ENCODE measurements at places on chromosomes 5 and 9. TPM values are rescaled to one million over a fixed set of nuclear protein-coding genes. Genes with fewer than 3 reads are reported as not detected.

DNA sequence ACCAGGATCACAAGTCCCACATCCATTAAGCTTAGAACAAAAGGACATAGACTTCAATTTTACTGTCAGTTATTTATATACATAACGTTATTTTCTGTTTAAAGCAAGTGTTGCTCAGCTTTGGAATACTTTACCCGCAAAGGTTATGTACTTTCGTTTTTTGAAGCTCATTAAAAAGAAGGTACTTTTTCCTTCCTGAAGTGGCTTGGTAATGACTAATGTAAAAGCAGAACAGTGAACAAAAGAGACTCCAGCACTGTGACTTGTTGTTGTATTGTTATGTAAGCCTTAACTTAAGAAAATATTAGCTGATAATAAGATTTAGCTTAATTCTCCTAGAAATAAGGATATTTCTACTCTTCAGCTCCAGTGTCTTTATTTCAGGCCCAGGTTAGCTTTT, 97.3 kb upstream of the SLCO6A1 start:
- no peak for DNase-seq

GRCh38 chr9:89383030-89383720, 64.9 kb downstream of the SECISBP2 start:
- no peak for DNase-seq

DNA sequence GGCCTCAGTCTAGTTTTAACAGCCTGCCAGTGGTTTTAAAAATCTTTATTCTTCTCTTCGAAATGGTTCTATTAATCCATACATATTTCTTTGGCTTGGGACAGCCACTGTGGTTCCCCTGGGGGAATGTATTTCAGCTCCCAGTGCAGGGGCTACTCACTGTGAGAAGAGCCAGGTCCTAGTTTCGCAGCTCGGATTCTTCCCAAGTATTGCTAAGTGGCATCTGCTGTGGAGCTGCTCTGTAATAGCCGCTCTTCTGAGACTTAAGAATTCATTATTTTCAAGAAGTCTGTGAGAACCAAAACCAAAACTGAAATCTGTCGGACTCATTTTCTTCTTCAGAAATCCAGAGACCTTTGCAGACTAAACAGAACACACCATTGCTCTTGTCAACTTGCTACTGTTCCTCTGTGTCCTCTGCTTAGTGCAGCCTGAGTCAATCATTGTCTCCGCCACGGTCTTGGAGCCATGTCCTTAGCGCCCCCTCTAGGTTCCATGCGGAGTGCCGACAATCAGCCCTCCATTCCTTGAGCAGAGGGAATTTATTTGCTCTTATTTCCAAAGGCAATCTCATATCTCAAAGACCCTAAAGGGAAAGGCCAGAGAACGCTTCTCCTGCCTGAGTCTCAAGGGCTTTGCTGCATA, 478.2 kb downstream of the SPATA31D1 start:
- no peak for DNase-seq

DNA sequence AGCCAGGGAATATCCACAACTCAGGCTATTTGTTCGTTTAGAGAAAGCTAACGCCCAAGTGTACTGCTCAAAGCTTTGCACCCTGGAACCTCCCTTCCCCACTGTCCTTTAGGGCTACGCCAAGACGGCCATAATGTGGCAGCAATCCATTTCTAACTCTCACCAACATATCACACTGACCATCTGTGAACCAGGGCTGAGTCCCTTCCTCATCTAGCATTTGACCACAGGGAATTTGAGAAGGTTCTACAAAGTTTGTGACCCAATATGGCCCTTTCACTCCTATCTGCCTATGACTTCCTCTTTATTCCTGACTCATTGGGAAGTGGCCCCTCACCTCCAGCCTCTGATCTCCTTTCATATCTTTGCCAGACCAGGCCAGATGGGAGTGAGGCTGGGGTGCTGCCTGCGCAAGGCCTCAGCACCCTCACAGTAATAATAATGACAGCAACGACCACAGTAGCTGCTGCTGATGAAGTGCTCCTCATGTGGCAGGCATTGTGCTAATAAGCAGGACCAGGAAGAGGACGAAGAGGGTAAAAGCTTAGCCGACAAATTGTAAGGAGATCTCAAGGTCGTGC, 9.3 kb upstream of the ARAP3 start:
- DNase-seq: no peak

DNA sequence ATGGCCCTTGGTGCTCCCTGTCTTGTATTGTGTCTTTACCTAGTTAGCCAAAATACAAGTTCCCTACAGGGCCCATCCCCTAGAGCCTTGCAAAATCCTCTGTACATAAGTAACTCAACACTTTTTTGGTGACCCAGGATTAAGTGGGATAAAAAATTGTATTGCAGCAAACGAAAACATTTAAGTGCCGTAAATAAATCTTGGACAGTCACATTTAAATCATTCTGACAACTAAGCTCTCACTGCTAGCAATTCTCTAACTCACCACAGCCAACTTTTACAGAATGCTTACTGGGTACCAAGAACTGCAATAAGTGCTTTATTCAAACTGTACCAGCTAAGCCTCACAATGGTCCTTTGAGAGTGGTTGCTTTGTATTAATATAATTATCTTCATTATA, 56.6 kb downstream of the GNAQ start:
- DNase-seq: no peak

- no peak for DNase-seq
Measured at GRCh38 chr5:39447059-39447458, 22.3 kb upstream of the DAB2 start.

DNA sequence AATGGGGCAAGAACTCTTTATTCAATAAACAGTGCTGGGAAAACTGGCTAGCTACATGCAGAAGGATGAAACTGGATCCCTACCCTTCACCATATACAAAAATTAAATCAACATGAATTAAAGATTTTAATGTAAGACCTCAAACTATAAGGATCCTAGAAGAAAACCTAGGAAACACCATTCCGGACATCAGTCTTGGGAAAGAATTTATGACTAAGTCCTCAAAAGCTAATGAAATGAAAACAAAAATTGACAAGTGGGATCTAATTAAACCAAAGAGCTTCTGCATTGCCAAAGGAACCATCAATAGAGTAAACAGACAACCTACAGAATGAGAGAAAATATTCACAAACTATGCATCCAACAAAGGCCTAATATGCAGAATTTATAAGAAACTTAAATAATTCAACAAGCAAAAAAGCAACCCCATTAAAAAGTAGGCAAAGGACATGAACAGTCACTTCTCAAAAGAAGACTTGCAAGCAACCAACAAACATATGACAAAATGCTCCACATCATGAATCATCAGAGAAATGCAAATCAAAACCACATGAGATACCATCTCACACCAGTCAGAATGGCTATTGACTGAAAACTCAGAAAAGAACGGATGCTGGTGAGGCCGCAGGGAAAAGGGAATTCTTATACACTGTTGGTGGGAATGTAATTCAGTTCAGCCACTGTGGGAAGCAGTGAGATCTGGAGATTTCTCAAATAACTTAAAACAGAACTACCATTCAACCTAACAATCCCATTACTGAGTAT, 104.3 kb upstream of the MAP3K1 start:
- no peak for DNase-seq

DNA sequence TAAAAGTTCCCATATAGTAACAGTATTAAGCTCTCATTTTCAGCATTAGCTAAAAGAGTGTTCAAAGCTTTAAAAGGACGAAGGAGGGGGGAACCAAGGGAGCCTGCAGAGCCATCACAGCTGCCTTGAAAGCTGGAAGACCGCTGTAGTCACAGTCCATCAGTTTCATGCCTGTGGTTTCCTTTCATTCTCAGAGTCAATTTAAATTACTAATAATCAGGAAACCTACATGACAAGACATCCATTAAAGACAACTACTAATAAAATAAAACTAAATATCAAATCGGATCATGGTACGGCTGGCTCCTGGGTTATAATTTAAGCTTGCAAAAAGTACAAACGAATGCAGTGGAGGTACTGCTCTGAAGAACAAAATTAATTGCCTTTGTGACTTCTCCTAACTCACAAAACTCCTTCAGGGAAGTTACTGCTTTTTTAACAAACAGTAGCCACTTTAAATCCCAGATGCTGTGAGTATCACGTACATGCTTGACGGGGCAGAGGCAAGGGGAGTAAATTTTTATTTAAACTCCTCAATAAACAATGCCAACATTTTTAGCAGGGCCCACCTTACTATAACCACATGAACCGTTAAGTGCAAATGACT, 213.5 kb downstream of the DENND1A start:
- no peak for DNase-seq

DNA sequence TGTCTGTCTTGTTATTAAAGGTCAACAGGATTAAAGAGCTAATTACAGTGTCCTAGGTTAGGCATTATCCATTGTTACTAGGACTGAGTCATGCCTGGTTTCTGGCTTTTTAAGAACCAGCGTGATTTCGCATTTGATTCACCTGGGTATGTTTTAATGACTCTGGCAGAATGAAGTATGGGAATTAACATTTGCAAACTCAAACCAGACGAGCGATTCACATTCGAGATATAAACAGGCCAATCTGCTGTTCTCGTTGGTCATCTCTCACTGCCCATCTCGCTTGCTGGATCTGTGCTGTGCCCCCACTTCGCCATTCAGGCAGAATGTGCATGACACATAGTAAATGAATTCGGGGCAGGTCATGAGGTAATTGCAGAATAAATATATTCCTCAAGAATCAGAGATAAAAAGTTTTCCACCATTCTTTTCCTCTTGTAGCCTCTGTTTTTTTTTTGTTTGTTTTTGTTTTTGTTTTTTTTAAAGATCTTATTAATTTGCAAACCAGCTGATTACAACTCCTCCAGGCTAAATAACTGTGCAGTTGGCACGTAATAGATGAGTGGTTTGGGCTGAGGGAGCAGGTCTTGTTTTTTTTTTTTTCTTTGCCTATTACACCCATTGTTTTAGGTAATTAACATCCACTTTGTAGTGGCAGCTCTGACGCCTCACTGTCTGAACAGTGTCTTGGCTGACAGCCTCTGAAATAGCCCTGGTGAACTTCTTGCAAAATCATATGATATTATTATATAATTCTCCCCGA, 313.5 kb upstream of the MSX2 start:
- no peak for DNase-seq

DNA sequence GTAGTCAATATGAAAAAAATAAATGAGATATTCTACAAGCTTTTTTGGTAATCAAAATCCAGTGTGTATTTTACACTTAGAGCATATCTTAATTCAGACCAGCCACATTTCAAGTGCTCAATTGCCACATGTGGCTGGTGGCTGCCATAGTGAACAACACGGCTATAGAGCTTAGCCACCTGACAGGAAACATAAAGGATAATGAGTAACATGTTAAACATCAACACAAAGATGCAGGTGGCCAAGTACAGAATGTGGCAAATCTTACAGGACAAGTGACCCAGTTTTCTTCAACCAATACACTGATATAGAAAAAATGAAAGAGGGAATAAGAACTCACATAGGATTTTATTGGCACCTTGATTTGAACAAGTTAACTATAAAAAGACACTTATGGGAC, 61.4 kb downstream of the KIF24 start:
- DNase-seq: no peak

GRCh38 chr5:168712280-168712924, 133.2 kb upstream of the PANK3 start:
- DNase-seq: no peak

- peak; percentile 67 for DNase-seq
Measured at GRCh38 chr9:122444041-122444733, 33.5 kb downstream of the OR1J1 start.

- no peak for DNase-seq
Measured at GRCh38 chr9:79220251-79220650, 351.5 kb upstream of the TLE4 start.

- DNase-seq: no peak
Measured at GRCh38 chr9:120592210-120592609, 12.2 kb upstream of the CDK5RAP2 start.

DNA sequence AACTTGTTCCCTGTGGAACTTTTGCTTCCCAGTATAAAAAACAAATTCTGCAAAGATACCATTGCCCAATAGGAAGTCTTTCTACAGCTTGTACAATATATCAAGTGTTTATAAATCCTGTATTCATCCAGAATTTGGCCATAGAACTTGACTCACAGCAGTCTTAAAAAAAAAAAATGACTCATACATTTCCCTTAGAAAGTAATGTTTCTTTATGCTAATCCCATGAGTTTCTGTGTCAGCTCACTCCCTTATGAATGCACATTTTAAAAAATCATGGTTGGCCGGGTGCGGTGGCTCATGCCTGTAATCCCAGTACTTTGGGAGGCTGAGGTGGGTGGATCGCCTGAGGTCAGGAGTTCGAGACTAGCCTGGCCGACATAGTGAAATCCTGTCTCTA, 89.3 kb upstream of the DMRT1 start:
- no peak for DNase-seq

DNA sequence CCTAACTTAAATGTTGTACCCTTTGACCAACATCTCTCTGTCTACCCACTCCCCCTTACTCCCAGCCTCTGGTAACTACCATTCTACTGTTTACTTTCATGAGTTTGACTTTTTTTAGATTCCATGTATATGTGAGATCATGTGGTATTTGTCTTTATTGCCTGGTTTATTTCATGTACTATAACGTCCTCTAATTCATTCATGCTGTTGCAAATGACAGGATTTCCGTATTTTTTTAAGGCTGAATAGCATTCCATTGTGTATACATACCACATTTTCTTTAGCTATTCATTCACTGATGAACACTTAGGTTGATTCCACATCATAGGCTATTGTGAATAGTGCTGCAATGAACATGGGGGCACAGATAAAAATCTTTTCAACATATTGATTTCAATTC, 11.8 kb upstream of the NDUFB6 start:
- no peak for DNase-seq

DNA sequence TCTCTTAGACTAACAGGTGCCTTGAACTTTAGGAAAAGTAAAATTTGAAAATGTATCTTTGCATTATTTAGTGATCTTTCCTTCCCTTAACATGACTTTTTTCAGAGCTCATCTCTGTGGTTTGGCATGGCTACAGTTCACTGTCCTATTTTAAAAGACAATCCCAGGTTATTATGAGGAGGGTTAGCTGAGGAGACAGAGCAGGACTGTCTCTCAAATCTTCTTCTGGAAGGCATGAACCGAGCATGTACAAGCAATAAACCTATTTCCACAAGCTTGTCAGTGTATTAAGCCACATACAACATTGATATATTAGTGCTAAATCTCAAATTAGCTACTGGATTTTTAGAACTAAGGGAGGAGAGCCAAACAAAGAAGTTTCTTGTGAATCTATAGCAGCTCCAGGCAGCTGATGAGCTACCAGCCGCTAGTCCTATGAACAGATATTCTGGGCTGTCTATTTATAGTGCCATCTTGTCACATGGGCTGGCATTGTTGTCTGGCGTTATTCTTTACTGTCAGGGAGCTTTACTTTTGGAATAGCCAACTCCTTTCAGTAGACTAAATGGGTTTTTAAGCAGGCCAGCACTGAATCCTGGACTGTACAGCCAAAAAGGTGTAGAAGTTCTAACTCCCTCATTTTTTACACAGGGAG, 171.2 kb upstream of the ACTBL2 start:
- no peak for DNase-seq

GRCh38 chr5:138463419-138464007, 1.8 kb upstream of the EGR1 start:
- no peak for DNase-seq

GRCh38 chr5:175261526-175261925, 182.5 kb downstream of the DRD1 start:
- no peak for DNase-seq

GRCh38 chr5:54175-54730, 37.7 kb upstream of the PLEKHG4B start:
- no peak for DNase-seq

SH2D3C gene
- total RNA-seq: 8.3 TPM

INSL4 gene
- total RNA-seq: not detected

IER5L gene
- 4.1 TPM for total RNA-seq

FCN1 gene
- 2.2 TPM for total RNA-seq

GPRIN1 gene
- total RNA-seq: 0.44 TPM

DMGDH gene
- 2.3 TPM for total RNA-seq

COL15A1 gene
- 5.6 TPM for total RNA-seq

GABRA6 gene
- total RNA-seq: not detected

MAP3K1 gene
- 3.4 TPM for total RNA-seq

SGCD gene
- 34.3 TPM for total RNA-seq

RNF14 gene
- total RNA-seq: 81.3 TPM
